ENCODE measurements at places on chromosomes 16 and 17.

GRCh38 chr17:81414756-81415516 is 19.7 kb downstream of the BAHCC1 start:
- DNase-seq, result no peak

DNA sequence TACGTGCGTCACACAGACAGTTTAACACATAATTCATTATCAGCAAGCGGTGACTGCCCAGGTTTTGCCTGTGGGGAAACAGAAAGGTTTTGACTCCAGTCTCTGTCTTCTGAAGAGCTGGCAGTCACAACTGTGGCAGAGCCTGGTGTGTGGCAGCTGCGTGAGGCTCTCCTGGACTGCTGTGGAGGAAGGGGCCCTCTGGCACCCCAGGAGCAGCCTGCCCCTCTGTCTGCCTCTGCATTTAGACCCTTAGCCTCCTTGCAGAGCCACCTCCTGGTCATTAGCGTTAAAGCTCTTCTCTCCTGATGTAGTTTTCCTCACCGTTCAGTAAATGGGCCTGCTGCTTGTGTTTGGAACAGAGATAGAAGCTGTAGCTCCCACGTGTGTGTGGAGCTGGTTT is 10.9 kb downstream of the RAB40C start:
- no peak for DNase-seq

DNA sequence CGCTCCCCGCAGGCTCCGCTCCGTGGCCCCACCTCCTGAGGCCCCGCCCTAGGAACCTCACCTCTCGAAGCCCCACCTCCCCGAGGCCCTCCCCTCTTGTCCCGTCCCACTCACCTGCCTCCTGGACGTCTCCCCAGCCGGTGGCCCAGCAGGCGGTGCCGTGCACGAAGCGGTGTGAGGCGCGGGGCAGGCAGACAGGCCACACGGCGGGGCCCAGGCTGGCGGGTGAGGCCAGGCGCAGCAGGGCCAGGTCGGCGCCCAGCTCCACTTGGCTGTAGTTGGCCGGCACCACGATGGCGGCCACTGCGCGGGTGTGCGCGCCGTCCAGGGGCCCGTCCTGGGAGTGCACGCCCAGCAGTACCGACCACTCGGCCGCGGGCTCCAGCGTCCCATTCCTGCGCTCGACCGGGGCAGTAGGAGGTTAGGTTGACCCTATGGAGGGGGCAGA is 1.6 kb downstream of the PRSS36 start:
- DNase-seq, result no peak

DNA sequence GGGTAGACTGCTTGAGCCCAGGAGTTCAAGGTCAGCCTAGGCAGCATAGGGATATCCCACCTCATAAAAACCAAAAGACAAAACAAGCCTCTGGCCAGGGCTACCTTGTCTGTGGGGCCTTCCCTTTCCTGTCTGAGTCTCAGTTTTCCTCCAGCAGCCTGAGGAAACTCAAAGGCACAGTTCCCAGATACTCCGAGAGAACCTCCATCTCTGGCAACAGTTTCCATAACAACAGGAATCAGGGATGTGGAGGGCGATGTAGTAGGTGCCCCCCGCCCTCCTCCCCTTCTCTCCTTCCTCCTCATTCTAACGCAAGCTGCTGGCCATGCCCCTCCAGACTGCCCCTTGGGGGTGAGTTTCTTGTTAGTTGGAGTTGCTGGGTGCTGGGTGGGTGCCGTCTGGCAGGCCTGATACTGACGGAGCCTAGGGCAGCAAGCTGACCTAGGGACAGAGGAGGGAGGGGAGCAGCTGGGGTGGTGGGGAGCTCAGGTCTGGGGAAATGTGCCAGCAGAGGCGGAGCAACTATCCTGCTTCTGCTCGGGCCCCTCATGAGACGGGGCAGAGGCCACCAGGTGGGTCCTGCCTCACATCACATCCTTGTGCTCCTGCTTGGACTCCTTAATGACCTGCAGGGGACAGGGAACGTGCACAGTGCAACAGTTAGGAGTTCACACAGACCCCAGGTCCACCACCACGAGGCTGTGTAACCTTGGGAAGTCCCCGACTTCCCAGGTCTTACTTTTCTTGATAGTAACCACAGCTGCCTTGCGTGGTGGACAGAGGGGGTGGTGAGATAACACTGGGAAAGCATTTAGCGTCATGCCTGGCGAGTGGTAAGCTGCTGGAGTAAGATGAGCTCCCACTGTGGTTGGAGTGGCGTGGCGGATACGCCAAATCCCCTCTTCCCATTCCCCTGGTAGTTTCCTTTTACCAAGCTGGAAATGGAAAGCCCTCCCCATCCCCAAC is 7.8 kb upstream of the EFTUD2 start:
- no peak for DNase-seq

- DNase-seq, result peak; percentile 68
Observed at GRCh38 chr16:82653550-82654511, 27.1 kb downstream of the CDH13 start.

DNA sequence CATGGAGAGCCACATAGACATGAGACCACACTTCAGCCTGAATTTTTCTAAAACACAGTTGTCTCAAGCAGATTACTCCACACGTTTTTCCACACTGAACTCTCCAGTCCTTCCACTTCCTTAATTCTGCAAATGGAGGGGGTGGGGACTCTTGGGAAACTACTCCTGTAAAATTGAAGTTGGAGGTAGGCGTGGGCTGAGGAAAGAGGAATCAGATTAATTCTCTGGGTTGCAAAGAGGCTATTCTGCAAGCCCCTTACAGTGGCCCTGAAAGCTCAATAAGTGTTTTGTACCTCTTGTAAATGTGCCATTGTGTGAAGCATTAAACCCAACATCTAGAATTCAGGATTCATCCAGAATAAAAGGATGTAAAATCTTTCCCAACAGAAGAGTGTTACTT is 9.6 kb downstream of the MARVELD3 start:
- no peak for DNase-seq

Measured in CD4-positive, alpha-beta T cell treated with Interleukin-1 beta for 1 hour (primary cell).